Activated B cell treated with CpG ODN at 0.5 μM for 24 hours (primary cell): ENCODE measurements at places on chromosomes 1 and 21.

DNA sequence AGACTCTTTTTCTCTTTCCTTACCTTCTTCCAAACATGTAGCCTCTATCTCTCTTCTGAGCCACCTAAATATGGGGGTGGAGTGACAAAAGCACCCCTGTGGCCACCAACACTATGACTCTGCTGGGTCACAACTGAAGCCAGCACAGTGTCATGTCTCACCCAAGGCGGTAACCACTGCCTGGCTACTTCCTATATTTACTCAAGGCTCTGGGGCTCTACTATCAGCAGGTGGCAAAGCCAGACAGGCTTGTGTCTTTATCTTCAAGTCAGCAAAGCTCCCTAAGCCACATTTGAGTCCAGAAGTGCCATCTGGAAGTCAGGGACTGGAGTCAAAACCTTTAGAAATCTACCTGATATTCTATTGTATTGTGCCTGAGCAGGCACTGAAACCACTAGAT, 1515.2 kb downstream of the PLA2G4A start:
- no peak for DNase-seq

DNA sequence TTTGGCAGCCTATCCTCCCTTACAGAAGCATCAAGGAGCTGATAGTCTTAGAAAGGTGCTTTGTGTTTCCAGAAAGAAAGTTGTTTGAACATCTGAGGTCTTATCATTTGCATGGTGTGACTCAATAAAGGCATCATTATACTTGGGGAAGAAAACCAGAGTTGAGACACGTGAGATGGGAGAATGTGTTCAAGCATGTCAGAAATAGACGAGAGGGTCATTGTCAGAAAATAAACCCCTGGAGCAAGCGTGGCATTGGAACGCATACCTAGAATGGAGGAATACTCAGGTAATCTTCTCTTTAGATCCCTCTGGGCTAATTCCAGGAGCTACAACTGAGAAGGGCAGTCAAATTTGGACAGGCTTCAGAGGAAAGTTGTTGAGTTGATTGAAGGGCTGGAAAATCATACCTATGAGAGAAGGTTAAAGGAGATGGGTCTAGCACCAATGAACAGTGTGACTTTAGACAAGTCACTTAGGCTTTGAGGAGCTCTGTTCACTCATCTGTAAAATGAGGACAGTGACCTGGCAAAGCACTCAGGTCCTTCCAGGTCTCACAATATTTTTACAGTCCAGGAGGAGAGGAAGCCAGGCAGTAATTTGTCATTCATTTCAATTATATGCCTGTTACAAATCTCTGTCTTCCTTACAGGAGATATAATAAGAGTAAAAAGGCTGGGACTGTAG, 101.3 kb upstream of the C1orf21 start:
- DNase-seq = no peak

GRCh38 chr21:35651196-35651595, 409.1 kb downstream of the SETD4 start:
- no peak for DNase-seq

DNA sequence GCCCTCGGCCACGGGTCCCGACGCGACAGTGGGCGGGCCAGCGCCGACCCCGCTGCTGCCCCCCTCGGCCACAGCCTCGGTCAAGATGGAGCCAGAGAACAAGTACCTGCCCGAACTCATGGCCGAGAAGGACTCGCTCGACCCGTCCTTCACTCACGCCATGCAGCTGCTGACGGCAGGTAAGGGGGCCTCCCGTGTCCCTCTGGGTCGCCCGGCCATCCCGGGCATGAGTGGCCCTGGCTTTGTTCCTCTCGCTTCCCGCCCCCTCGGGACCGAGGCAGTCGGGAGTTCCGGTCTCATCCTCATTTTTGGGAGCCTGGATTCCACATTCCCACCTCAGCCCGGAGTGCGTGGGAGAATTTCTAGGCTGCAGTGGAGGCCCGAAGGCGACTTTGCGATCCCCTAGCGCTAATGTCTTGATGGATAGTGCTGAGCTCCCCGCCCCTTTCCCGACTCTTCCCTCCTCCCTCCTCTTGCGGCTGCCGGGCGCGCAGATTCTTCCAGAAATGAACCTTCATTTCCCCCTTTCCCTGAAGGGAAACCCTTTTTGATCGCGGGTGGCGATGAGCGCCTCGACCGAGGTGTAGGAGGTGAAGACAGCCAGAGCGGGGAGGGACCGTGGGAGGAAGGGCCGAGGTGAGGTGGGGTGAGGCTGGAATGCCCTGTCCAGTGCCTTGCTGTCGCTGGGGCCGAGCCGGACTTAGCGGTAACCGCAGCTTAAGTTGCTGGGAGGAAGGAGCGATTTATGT, 705 bp downstream of the KHDRBS1 start:
- DNase-seq = peak; percentile 22

DNA sequence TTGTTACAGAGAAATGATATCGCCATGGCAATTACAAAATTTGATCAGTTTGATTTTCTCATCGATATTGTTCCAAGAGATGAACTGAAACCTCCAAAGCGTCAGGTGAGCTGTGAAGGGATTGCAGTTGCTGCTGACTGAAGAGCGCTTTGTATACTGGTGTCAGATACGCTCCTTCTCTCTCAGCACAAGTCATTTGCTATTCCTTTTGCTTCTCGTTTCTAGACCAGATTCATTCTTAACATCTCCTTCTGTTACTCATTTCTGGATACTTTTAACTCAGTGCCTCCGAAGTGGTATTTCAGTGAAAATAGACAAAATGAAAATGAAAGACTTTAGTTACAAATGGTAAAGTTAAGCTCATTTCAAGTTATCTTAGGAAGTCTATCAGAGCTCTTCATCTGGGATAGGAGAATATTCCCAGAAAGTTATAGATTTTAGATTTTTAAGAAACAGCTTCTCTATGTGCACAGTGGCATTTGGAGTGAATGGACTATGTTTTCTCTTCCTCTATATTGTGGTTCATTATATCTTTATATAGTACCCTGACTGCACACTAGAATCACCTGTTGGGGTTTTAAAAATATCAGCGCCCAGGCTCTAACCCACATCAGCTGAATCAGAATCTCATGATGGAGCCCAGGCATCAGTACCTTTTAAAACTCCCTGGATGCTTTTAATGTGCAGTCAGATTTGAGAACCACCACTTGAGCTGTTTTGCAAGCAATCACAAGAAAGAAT, 30.3 kb upstream of the KCNQ4 start:
- DNase-seq = no peak

GRCh38 chr1:41587791-41588190, 103.3 kb upstream of the EDN2 start:
- no peak for DNase-seq

- DNase-seq = peak; percentile 51
These were observed 15.3 kb upstream of the SKI start for GRCh38 chr1:2212532-2213491.

DNA sequence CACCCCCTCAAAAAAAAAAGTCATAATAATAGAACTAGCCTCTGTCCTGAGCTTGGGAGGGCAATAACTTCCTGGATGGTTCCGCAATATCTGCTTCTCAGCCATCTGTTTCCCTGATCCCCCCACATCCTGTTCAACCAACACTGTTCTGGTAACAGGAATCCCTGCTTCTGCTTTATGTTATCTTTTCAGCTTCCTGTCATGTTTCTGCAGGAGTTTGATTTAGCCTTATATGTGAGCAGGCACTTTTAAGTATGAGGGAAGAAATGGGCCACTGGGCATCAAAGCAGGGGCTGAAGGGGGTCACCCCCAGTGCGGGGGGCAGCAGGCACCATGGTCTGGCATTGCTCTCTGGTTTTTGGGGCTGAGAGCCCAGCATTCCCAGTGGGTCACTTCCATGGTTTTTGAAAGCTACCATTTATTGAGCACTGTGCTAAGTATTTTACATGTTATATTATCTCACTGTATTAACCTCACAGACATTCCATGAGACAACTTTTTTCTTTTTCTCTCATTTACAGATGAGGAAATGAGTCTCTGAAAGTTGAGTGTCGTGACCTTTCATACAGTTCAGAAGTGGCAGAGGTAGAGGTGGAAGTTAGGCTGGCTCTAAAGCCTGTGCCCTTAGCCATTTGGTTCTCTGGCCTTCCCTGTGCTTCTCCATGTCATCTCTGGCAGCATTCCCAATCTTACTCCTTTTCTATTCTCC, 61.9 kb downstream of the DNTTIP2 start:
- DNase-seq = no peak

DNA sequence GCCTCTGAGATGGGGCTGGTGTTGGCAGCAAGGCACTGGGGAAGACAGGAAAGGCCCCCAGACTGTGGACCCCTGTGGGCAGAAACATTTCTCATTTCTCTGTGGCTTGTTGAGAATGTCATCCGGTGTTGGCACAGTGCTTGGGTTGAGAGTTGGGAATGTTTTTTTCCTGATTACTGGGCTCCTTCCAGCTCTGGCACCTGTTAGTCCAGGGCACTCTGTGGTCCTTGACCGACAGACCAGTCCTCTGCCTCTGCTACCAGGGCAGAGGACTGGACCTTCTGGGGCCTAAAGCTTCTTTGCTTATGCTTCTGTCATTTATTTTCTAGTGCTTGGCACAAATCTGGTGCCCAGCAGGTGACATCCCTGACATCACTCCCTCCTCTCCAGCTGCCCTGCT, 4.8 kb upstream of the SPRR5 start:
- DNase-seq = no peak

GRCh38 chr1:54380290-54380882, 25.8 kb downstream of the SSBP3 start:
- no peak for DNase-seq

GRCh38 chr1:201119206-201120197, 7.3 kb upstream of the CACNA1S start:
- no peak for DNase-seq

DNA sequence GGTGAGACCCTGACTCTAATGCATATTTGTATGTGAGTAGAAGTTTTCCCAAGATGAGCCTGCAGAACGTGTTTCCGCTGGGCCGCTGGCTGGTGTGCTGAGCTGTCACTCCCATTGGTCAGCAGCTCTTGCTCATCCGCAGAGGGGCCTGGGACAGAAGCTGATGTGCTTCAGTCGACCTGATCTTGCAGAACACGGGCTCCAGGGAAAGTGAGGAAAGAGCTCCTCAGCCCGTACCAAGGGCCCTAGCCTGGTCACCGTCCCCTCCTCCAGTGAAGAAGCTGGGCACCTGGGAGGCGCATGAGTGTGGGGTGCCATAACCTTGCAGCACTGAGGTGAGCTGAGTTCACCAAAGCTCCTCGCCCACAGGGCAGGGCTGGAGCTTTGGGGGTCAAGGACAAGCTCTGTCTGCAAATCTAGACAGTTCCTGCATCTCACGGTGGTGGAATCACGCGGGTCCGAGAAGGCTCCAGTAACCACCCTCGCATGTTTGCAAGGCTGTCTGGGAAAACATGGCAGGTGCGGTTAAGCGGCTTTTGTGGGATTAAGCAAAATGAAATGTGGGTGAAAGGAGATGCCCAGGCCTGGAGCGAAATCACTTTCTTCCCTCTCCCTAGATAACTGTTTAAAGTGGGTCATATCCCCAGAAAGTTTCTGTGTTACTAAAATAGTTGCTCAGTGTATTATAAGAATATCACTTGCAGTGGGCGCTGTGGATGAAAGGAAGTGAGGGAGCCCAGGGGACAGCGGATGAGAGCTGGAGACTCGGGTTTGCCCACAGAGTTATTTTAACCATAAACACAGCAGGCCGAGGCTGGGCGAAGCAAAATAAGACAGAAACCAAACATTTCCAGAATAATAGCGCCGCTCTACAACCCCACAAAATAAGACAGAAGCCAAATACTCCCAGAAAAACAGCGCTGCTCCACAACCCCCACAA, 33.1 kb upstream of the LRRC3 start:
- DNase-seq = no peak

GRCh38 chr1:61807606-61808140, 65.4 kb downstream of the PATJ start:
- no peak for DNase-seq

DNA sequence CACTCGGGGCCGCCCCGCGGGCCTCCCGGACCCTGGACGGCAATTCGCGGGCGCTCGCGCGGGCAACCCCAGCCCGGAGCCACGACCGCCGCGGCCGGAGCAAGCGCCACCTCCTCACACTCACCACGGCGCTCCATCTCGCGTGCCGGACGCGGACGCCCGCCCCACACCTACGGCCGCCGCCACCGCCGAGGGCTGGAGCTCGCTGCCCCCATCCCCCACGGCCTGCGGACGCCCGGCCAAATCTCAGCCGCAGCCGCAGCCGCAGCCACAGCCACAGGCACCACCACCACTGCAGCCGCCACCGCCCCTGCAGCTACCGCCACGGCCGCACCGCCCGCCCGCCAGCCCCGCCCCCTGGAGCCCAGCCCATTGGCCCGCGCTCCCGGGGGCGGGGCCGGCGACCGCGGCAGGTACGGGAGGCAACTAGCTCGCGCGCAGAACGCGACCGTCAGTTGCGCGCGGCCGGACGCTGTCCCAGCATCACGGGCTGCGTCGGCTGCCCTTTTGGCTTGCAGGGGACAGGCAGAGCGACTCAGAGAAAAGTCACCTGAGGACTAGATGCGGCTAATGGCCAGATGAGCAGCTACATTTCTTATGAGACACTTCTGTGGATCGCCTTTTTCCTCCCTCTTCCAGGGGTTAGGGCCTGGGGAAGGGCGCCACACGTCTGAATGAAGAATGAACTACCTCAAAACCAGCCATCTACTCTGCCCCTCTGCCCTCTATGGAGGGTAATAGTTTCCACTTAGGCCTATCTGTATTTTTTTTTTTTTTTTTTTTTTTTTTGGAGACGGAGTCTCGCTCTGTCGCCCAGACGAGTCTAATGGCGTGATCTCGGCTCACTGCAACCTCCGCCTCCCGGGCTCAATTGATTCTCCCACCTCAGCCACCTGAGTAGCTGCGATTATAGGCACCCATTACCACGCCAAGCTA, at the start of gene ARHGAP29:
TSS of gene ARHGAP29 (minus strand) at position 294 of the 936 bp plus-strand sequence. CDS start 5,973 bp downstream, outside the sequence.
- DNase-seq = peak; percentile 37

DNA sequence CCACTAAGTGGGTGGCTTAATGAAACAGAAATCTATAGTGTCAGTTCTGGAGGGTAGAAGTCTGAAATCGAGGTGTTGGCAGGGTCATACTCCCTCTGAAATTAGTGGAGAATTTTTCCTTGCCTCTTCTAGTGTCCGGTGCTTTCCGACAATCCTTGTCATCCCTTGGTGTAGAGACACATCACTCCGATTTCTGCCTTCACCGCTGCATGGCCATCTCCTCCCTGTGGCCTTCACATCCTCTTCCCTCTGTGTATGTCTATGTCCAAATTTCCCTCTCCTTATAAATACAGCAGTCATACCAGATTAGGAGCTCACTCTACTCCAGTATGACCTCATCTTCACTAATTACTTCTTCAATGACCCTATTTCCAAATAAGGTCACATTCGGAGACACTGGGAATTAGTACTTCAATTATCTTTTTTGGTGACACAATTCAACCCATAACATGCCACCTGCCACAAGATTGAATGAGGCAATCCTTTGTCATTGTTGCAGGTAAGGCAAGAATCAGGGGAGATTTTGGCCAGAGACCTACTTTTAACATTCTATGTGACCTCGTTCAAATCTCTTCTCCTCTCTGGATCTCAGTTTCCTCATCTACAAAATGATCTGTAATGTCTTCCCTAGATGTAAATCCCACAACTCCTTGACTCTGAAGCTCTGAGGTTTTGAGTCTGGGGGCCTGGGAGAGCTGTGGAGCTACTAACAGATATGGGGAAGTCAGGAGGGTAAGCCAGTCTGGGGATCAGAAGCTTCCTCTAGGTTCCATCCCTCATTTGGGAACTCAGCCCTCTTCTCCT, 16.1 kb downstream of the NAV1 start:
- DNase-seq = no peak
